ENCODE measurements at places on chromosomes 12 and 14. TPM values are rescaled to one million over a fixed set of nuclear protein-coding genes. Genes with fewer than 3 reads are reported as not detected.
A peak's percentile ranks its signal among the peaks of the same experiment; 100 is the strongest.

- no peak for DNase-seq
Observed at GRCh38 chr12:80161612-80162011, 62.3 kb downstream of the OTOGL start.

- no peak for DNase-seq
Observed at GRCh38 chr12:85725991-85726390, 110.2 kb downstream of the RASSF9 start.

DNA sequence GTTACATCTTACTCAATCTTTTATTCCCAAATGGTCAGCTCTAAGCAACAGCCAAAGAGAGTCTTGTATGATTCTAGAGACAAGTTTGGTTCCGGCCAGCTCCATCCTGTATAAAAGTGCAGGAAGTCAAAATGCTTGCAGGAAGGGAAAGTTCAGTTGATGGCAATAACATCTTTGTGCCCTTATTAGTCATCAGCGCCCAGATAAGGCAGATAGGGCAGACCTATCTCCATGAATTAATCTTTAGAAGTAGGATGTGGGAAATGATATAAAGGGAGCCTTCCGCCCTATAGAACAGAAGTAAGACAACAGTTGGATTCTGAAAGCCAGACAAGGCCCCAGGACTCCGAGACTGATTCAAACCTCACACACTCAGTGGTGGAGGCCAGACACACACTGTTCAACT lies 6.4 kb downstream of the GNS start:
- DNase-seq = no peak

- DNase-seq = no peak
Observed at GRCh38 chr14:90587918-90588317, 191.1 kb downstream of the CALM1 start.

Gene ALDH6A1
- total RNA-seq = 15.1 TPM

Gene HOXC6
- total RNA-seq = 0.27 TPM

DNA sequence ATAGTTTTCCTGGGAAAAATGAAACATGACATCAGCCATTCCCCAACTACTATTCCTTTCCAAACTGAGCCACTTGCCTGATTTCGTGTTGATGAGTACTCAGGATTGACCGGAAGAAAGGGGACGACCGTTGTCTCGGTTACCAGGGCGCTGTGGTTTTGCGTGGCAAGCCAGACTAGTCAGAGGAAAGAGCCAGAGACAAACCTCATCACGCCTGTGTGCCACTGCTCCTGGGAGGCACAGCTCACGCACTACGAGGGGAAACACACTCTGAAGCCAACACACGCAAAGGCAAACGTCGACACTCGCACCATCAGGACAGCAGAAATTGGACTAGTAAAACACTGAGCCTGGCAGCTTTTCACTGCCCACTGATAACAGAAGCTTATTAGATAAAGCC lies 35.0 kb downstream of the GIT2 start:
- DNase-seq = no peak

DNA sequence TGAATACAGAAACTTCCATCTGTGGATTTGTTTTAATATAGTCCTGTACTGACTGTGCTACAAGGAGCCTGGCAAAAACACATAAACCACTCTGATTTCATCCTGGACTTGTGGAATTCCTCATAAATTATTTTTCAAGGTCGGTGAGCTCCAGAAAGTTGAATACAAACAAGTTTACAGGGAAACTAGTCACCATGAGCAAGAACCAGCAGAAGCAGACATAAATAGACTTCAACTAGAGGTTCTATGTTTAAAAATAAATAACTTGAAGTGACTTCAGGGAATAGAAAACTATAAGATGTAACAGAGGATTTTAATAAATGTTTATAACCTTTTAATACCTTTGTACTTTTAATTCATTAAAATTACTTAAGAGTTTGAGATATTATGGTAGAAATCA lies 63.5 kb downstream of the EFCAB11 start:
- DNase-seq = no peak

- DNase-seq = no peak
Observed at GRCh38 chr12:42163913-42164312, 19.2 kb upstream of the GXYLT1 start.

Gene CRIP1
- not detected for total RNA-seq

GRCh38 chr14:51173863-51174262 lies 66.2 kb upstream of the TMX1 start:
- no peak for DNase-seq

Gene BEST3
- total RNA-seq = not detected

- DNase-seq = peak; percentile 32
Observed at GRCh38 chr14:103867523-103867953, 20.2 kb upstream of the PPP1R13B start.

DNA sequence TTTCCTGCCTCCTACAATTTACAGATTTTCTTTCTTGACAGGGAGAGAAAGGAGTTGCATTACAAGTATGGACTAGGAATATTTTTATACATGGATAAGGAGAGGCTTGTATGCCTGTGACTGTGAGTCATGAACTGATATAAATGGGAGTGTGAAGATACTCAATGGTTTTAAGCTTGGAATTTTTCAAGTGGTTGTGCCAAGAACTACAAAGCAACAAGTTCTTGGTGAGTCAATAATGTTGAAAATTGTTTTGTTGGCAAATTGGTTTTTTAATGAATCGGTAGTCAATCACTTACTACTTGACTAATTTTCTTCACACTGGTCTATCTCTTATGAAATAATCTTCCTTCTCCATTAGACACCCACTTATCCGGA lies 58.9 kb upstream of the HMGA2 start:
- no peak for DNase-seq

DNA sequence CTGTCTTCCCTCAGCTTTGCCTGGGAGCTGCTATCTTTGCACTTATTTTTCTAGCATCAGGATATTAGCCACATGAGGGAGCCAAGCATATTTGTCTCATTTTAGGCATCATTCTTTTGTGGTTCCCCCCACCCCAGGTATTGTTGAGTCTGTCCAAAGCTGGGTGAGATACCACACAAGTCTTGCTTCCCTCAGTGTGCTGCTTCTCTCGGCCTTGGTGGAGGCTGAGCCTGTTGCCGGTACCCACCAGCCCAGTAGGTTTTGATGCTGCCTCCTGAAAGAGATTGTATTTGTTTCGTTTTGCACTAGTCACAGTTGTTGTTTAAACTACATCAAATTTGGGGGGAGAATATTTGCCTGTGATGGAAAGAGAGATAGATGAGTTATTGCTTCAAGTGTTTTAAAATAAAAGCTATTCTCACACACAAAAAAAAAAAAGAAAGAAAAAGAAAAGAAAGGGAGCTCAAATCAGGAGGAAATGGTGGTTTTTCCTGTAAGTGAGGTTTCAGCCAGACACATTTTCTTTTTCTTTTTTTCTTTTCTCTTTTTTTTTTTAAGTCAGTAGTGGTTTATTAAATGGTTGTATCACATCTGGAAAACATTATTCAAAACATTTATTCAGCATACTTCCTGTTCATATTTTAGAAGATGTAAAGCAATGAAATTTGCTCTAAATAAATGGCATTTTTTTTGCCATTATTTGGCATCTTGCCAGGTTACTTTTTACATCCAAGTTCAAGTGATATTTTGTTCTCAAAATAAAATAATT lies 58.5 kb downstream of the SLC4A8 start:
- DNase-seq = no peak

DNA sequence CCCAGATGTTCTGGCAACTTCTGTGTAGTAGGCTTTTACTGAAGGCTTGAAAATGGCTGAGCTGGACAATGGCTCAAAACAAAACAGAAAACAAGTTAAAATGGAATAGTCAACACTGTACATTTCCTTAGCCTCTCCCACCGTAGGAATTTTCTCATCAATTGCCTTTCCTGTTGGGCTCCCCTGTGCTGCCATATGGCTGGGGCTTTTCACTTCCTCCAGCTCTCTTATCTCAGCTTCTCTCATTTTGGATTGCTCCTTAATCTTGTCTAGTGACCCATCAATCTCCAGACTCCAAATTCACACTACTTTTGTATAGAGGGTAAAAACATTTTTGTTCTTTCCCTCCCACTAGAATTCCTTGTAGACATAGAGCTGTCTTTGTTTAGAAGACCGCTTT lies 50.4 kb upstream of the RPH3A start:
- no peak for DNase-seq

Gene GLRX5
- 74.4 TPM for total RNA-seq

DNA sequence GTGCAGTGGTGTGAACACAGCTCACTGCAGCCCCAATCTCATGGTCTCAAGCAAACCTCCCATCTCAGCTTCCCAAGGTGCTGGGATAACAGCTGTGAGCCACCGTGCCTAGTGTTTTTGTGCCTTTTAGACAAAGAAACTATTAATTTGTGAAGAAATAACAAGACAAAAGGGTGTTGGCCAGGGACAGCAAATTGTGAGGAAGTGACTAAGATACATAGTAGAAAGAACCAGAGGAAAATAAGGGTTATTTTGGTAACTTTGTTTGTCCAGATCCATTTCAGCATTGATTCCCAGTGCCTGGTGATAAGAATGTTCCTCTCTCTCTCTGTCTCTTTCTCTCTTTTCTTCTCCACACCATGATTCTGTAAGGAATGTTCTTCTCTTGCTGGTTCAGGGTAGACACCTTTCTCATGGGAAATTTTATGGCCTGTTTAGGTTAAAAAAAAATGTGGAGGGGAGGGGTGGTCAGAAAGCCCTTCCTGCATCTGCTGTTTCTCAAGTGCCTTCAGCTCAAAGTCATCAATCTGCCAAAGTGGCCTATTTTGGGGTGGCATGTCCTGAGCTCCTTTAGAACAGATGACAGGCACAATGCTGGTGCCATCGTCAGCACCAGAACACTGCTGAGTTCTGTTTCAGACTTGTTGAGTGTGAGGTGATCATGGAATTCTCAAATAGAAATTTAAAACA lies 184.4 kb upstream of the EEA1 start:
- no peak for DNase-seq

DNA sequence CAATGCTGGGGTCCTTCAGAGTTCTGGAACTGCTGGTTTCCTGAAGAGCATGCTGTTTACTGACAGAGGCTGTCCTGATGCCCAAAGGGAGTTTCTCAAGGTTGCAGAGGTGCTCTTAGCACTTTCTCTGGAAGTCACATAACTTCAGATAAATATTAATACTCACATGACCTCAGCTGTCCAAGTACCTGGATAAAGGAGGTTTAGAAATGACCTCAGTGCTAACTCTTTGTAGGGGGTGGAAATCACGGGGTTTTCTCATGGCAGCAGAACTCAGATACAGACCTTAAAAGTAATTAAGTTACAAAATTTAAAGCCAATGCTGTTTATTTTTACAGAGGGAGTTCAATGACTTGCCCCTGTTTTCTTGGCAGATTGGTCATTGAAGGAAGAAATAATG lies 225.9 kb downstream of the MSRB3 start:
- no peak for DNase-seq

Gene TBC1D30
- 0.66 TPM for total RNA-seq

- DNase-seq = no peak
Observed at GRCh38 chr12:27304856-27305255, 27.8 kb upstream of the BMAL2 start.

Gene REP15
- total RNA-seq = 0.25 TPM

Gene ADIPOR2
- 42.1 TPM for total RNA-seq

DNA sequence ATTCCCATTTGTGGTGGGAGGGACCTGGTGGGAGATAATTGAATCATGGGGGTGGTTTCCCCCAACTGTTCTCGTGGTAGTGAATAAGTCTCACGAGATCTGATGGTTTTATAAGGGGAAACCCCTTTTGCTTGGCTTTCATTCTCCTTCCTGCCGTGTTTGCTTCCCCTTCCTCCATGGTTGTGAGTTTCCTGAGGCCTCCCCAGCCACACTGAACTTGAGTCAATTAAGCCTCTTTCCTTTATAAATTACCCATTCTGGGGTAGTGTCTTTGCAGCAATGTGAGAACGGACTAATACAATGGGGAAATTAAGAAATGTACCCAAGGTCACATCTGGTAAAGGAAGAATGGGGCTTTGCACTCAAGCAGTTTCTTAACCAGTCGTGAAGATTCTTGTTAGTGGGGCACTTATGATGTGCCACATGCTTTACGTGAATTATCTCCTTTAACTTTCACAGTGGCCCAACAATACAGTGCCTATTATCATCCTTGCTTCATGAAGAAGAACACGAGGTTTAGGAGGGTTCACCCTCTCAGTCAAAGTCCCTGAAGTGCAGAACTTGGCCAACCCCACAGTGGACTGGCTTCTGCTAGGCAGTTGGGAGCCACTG lies 234.3 kb downstream of the EFCAB11 start:
- DNase-seq = no peak

Gene LRP1-AS
- total RNA-seq = not detected

DNA sequence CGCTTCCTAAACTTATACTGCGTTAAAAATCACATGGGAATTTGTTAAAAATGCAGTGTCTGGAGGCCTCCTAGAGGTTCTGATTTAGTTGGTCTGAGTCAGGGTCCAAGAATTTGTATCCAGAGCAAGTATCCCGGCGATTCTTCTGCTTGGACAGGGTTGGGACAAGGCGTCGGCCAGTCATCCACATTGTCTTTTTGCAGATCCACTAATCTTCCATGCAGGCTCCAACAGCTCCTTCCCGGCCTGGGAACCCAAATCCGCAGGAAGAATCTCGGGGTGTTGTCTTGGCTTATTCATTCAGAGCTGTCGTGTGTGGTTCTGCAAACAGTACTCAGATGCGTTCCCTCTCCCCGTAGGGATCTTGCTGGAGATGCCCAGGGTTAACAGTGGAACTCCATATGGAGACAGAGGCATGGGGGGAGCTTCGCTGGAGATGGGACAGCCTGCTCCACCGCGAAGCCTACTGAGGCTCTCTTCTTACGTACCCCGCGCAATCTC lies 25.3 kb downstream of the GPRC5D start:
- no peak for DNase-seq

GRCh38 chr12:110112335-110112660 lies 11.9 kb upstream of the IFT81 start:
- no peak for DNase-seq

Gene CPNE6
- total RNA-seq = not detected

DNA sequence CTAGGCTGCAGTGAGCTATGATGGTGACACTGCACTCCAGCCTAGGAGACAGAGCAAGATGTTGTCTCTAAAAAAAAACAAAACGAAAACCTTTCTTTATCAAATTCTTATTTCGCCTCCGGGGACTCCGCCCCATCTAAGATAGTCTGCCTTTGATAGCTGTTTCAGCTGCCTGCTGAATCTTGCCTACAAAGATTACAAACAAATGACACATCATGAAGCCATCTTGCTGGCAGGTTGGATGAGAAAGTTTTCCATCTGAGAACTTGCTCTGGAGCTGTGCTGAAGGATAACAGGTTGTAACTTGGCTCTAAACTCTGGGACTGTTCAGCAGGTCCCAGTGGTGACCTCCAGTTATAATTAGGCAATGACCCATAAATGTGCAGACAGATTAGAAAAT lies 41.8 kb upstream of the AEBP2 start:
- no peak for DNase-seq
